Peyer's patch (tissue), 4 donors: ENCODE measurements at places on chromosomes 6 and 20. TPM values are rescaled to one million over a fixed set of nuclear protein-coding genes. Genes with fewer than 3 reads are reported as not detected.

- DNase-seq: no peak
Observed at GRCh38 chr6:33202799-33203198, 1.7 kb upstream of the HSD17B8 start.

- DNase-seq: no peak
Observed at GRCh38 chr20:49398401-49399144, 83.9 kb downstream of the KCNB1 start.

STX11 gene
- total RNA-seq: 3.0 TPM

NNAT gene
- not detected for total RNA-seq

GRCh38 chr6:157613011-157613522 lies 210.0 kb upstream of the SNX9 start:
- DNase-seq: no peak

BPIFB1 gene
- not detected for total RNA-seq

DNA sequence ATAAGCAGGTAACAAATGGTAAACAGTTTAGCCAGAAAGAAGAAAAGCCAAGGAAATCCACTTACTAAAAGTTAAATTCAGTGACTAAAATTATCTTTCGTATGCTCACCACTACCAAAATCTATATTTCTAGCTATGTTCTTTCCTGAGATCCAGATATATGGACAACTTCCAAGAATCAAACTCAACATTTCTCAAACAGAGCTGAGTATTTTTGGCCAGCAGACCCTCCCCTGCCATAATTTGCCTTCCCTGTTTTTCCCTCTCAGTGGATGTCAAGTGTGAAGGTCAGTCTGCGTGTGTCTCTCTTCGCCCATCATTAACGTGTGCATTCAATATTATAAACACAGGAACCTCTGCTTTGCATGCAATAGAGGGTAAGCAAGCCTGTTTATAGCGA lies 42.0 kb downstream of the PRKN start:
- DNase-seq: no peak

DNA sequence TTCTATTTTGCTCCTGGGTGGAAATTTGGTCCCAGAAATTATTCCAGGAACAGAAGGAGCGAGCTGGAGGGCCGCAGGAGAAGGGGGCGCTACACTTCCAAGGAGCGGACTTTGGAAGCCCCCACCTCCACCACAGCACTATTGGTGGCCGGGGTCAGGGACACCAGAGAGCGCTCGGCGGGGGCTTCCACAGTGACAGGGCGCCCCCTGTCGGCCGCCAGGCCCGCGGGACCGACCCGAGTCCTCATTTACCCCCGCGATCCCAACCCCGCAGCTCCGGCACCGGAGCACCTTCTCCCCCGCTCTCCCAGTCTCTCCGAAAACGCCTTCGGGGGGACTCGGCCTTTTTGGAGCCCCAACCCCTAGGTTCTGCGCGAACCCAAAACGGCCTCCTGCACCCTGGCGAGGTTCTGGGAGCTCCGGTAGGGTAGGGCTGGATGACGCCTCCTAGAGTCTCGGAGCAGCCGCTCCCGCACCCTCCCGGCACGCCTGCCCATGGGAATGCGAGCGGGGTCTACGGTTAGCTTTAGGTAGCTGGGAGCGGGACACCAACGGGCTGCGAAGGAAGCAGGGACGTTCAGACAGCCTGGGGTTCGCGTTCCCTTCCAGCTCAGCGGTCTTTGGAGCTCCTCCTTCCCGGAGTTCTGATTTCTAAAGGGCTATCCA lies 2.4 kb upstream of the FOXA2 start:
- DNase-seq: peak; percentile 71

DLK2 gene
- not detected for total RNA-seq

PTGIS gene
- 3.5 TPM for total RNA-seq

DNA sequence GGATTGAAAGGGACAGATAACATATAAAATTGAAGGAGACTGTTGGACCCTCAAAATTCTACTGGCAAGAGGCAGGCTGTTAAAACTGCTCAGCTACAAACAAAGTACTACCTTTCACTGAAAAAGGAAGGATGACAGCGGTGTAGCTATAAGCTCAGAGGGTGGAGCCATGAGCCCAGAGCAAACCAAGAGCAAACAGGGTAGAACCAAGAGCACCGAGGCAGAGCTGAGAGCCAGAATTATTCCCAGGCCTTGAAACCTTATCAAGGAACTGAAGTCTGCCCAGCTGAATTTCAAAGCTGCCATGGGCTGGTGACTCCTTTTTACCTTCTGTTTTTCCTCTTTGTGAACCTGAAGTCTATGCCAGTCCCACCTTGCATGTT lies 74.7 kb upstream of the SLC4A11 start:
- no peak for DNase-seq
